ENCODE measurements at places on chromosomes 16 and 17.

DNA sequence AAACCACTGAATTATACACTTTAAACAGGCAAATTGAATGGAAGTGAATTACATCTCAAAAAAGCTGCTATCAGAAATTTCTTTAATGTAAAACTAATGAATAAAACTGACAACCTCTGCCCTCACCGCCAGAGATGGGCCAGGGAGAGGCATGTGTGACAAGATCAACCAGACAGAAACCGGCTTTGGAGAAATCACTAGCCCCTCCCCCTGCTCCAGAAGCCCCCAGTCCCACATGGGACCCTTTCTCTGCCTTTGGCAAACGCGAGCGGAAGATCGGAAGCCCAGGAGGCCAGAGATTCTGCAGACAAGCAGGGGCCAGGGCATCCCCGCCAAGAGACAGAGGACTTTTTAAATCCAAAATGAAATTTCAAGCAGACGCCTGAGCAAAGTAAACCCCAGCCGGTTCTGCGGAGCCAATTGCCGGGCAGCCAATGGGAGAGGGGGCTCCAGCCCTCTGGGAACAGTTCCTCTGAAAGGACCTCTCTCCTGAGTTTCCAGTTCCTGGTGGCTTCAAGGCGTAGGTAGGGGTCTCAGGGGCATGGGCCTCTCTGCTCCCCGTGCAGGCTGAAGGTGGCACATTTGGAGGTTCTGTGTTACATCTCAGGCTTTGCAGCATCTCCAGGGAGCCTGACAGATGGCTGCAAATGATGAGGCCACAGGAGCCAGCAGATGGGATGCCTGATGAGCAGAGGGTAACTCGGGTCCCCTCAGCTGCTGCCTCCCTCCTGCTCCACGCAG lies 118.1 kb downstream of the GSG1L start:
- DNase-seq, result peak; percentile 77

GRCh38 chr16:22694887-22695382 lies 119.0 kb upstream of the HS3ST2 start:
- DNase-seq, result no peak

DNA sequence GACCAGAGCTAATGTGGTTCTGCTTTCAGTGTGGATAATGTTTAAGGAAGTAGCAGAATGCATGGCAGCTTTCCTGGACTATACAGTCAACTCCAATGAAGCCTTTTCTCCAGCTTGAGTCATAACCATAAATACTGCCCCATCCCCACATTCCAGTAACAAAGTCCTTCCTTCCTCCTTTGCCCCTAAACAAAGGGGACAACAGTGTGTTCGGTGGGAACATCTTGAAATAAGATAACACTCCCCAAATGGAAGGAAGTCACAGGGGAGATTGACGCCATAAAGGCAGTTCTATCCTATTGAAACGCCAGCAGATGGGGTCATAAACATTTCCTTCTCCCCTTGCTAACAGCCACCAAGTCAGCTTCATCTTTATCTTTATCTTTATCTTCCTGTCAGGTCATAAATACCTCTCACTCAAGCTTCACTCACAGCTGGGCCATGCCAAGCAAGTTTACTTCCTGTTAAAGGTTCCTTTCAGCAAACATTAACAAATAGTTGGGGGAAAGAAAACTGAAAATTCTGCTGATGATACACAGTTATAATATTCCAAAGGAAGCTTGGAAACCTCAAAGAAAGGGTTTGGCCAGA lies 136.7 kb downstream of the SNX11 start:
- DNase-seq, result no peak

DNA sequence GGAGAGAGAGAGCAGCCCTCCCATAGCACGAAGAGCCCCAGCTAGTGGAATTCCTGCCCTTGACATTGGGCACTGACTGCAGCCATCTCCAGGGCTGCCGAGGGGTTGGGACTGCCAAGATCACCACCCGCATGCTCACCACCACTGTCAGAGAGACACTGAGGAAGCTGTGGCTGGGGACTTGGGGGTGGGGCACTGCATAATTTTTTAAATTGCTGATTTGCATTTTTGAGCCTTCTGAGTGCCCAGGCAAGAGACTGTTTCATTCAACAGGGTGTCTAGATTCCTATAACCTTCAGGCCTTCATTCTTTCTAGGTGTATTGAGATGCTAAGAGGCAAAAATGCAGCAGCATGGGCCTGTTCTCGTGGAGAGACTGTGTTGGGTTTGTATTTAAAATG lies 9.0 kb upstream of the EPX start:
- DNase-seq, result no peak

DNA sequence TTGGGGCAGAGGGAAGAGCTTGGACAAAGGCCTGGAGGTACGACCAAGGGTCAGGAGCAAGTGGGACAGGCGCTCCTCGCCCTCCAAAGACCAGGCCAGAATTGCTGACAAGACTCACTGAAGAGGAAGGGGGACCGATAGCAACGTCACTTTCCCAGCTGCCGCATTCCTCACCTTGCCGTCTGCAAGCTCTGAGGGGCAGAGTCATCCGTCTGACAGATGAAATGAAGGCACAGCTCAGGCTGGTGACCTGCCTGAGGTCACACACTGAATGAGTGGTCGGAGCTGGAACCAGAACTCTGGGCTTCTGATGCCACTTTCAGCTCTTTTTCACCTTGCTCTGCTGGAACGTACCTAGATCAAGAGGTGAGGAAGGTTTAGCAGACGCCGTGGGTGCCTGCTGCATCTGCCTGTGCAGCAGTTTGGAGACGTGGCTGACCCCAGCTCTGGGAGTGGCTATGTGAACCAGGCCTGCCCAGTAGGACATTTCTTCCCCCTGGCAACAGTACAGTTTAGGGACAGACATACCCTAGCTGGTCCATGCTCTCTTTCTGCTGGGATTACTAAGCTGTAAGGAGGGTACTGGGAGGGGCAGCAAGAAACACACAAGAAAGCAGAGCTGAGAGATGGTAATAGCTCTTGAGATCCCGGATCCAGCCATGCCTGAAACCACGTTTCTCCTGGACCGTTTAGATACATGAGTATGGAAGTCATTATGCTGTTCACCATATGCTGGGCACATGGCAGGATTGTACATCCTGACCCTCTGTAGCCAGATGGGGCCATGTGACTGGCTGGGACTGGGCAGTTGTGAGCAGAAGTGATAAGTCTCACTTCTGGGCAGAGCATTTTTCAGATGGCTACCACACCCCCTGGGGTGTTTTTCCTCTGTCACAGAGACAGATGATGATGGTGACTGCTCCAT lies 50.9 kb downstream of the IL21R start:
- DNase-seq, result no peak

DNA sequence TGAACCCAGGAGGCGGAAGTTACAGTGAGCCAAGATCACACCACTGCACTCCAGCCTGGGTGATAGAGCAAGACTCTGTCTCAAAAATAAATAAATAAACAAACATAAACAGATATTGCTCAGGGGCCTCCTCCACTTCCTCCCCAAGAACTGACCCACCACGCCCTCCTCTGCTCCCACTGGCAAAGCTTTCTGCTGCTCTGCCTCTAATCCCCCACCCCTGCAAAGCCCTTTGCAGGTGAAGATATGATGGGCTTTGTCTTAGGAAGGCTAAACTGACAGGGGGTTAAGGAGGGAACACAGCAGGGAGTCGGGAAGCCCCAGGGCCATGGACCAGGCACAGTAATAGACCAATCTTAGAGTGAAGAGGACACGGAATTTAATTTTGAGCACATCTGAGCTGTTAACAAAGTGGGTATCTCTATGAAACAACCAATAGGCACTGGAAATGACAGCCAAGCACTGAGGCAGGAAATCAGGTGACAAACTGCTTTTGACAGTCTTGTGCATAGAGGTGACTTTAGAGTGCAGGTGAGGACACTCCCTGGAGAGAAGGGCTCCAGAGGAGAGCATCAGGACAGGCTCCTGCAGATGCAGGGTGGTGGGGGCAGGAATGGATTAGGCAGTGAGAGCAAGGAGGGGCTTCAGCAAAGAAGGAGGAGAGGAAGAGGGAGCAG lies 6.4 kb upstream of the CD300LD start:
- peak; percentile 13 for DNase-seq

- no peak for DNase-seq
These were observed 51.5 kb downstream of the HIC1 start for GRCh38 chr17:2106308-2106955.

DNA sequence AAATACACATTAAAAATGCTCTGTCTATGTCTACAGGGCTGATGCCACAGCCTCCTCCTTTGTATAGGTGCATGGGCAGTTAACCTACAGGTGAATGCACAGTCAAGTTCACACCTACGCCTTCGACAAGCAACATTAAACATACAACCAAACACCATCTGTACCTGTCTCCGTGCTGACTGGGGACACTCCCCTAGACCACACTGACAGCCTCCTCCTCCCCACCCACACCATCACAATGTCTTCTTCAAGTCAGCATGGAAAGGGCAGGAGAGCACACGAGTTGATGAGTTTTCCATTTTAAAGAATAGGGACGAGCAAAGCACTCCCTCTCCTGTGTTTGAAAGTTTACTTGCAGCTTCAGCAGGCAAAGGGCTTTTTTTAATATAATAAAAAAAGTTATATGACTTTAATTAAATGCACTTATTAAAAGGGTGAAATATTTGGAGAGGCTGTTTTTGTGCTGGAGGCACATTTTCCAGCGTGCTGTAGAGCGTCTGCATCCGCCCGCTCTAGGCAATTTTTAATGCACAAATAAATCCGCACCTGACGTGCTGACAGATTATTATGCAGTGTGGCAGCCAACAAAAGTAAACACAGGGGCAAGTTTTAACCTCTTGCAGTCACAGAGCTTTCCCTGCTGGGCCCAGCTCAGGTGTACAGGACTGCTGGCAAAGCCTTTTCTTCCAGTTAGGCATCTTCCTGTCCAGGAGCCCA lies 367.9 kb downstream of the SOX9 start:
- no peak for DNase-seq

DNA sequence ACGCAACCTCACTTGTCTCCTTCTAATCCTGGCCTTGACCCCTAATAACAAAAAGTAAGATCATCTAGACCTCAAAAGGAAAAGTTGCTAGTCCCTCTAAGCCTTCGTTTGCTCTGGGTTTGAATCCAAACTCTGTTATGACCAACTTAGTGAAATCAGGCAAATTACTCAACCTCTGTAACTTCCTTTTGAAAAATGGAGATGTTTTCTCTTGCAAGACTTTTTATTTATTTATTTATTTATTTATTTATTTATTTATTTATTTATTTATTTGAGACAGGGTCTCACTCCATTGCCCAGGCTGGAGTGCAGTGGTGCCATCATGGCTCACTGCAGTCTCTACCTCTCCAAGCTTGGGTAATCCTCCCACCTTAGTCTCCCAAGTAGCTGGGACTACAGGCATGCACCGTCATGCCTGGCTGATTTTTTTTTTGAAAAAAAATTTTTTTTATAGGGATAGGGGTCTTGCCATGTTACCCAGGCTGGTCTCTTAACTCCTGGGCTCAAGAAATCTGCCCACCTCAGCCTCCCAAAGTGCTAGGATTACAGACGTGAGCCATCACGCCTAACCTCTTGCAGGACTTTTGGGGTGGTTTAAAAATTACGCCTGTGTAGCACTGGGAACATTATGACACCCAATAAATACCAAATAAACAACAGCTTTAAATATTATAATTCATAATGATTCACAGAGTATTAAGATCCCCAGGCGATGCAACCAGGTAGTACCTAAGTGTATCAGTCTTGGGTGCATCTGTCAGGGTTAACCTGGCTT lies 63.4 kb downstream of the PITPNC1 start:
- no peak for DNase-seq

DNA sequence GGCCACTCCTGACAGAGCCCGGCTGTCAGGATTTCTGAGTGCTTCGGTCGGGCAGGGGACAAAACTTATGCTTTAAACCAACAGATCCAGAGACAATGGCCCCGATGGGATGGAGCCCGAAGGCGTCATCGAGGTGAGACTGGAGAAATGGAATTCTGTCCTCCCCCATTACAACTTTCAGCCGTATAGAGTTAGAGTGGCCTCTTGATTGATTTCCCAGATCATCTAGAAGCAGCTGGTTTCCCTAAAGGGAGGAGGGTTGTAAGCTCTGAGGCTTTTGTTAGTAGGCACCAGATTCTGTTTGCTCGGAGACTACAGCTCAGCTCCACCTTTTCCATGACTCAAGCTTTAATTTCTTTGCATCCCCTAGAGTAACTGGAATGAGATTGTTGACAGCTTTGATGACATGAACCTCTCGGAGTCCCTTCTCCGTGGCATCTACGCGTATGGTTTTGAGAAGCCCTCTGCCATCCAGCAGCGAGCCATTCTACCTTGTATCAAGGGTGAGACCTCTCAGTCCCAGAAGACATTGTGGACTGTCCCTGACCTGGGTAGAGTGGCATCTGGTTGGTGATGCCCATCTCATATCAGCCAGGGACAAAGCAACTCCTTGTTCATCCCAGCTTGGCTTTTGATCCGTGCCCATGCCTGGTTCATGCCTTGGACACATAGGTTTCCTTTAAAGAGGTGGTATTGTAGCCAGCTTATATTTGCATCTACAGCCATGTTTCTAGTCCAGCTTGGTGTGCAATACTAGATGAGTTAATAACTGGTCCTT lies 5.1 kb upstream of the CD68 start:
- no peak for DNase-seq

- DNase-seq, result no peak
These were observed 22.4 kb downstream of the SOCS3 start for GRCh38 chr17:78337244-78338109.

GRCh38 chr16:67979955-67980678 lies at the start of gene DPEP3:
Gene DPEP3, minus strand, starts transcription at chr16:67980499. Its CDS starts 119 bp downstream, at chr16:67980380.
- DNase-seq, result no peak

GRCh38 chr16:89561884-89562599 lies 1.6 kb downstream of the RPL13 start:
- no peak for DNase-seq

DNA sequence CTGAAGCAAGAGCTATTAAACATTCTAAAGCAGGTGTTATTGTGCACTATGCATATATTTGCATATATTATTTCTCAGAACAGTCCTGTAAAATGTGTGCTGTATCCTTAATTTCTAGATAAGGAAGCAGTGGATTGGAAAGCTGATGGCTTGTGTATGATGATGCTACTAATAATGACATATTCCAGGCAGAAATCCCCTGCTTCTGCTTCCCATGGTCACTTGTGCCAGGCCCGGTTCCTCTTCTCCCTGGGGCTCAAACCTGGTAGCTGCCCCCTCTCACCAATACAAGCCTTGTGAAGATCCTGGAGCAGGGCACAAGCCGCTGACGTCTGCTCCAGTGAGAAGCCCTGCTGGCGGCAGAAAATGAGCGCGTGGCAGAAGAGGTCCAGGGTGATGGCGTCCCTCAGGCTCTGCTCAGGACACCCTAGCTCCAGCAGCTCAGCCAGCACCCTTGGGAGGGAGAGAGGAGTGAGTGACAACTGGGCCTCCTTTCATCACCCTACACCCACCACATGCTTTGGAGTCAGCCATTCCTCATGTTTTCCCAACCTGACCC lies 1.8 kb downstream of the CFAP119 start:
- no peak for DNase-seq
